ENCODE measurements at places on chromosomes 11 and 22.

- no peak for DNase-seq
Observed at GRCh38 chr22:26744892-26745808, 87.8 kb downstream of the MIAT start.

- no peak for DNase-seq
Observed at GRCh38 chr11:65719871-65720210, 757 bp downstream of the RNASEH2C start.

DNA sequence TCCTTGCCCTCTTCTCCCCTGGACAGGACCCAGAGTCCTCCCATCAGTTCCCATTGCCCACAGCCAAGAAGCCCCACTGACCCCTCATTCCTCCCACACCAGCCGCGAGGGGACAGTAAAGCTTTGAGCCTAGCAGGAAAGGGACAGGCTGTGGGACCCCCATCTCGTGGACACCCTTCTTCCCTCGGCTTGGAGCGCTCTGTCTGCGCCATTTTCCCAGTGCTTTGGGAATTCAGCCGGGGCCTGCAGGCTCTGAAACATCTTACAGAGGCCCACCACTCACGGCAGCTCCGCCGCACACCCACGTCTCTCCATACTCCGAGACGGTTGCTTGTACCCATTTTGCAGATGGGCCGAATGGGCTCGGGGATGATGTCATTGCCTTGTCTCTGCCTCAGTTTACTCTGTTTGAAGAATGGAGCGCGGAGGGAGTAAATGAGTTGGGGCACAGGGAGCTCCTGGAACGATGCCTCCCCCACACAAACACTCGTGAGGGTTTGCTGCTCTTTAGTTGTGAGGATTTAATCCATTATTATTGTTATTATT lies 447.7 kb downstream of the TBC1D22A start:
- DNase-seq, result no peak

DNA sequence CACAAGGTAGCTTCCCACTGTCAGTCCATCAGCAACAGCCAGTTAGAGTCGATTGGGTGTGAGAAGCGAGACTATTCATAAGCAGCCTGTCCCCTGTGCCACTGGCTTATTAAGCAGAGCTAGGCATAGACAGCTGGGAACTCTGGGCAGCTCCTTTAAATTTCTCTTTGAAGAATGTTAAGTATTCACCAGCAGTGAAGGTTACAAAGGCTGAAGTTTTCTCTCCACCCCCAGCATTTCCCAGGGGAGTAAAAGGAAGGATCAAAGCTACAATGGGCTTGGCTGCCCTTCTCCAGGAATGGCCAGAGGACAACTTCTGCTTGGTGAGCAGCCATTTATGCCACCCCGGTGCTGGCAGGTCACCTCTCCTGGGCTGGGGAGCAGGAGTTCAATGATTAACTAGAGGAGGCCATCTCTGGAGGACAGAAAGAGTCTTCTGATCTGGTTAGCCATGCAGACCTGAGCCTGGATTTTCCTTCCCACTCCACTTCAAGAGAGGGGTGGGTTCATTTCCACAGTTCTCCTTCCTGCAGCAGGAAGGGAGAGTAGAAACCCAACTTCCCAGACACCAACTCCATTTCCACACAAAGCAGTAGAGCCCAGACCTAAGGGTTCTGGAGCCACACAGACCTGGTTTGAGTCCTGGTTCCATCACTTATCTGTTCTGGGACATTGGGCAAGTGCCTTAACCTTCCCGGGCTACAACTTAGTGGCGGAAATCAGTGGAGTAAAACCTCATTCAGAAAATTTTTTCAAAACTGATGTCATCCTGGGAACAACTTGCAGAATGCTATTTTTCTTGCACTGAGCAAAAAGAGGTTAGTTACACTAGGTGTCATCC lies 22.6 kb downstream of the POU2AF3 start:
- no peak for DNase-seq

- DNase-seq, result no peak
Observed at GRCh38 chr11:99015634-99016454, 4.9 kb upstream of the CNTN5 start.

GRCh38 chr11:5204787-5205186 lies 4.3 kb upstream of the OR51V1 start:
- no peak for DNase-seq

GRCh38 chr11:26792941-26793340 lies 71.1 kb upstream of the SLC5A12 start:
- no peak for DNase-seq

GRCh38 chr11:16346975-16347374 lies 9.4 kb downstream of the SOX6 start:
- no peak for DNase-seq

- no peak for DNase-seq
Observed at GRCh38 chr11:127632976-127633680, 632.6 kb upstream of the KIRREL3 start.

GRCh38 chr11:2609345-2609744 lies 90.4 kb downstream of the KCNQ1OT1 start:
- no peak for DNase-seq

DNA sequence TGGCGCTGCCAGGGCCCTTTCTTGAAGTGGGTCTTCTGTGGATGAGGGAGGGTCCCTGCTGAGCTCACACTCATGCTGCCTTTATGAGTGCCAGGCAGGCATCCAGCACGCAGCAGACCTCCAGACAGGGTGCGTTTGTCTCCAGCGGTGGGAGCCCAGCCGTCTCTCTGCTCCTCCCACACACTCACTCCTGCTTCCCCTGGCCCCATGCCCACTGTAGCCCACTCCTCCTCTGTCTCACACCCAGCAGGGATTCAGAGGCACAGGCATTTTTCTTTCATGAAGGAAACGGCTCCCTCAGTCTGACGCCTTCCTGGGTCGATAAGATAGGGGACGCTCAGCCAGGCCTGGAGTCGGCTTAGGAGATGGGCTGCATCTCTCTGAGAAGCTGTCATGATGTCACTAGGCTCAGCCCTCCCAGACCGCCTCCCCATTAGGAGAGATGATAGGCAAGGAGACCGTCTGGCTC lies 183.9 kb upstream of the NCAM1 start:
- no peak for DNase-seq

GRCh38 chr11:69161117-69161407 lies 5.3 kb downstream of the SMIM38 start:
- DNase-seq, result no peak

DNA sequence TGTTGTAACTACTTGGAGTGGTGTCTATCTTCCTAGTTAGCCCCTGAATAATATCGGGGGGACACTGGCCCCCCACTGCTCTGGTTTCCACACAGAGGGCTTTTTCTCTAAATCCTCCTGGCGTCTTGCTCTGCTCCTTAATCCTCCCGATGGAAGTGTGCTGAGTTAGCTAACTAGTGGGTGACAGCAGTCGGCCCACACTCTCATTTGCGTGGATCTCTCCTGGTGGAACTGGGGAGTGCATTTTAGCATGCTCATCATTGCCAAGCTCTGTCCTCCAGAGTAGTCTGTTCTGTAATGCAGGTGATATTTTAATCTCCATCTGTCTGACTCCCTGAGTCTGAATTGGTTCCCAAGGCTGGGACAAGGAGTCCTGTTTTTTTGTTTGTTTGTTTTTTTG lies 46.1 kb upstream of the RASSF10 start:
- no peak for DNase-seq

DNA sequence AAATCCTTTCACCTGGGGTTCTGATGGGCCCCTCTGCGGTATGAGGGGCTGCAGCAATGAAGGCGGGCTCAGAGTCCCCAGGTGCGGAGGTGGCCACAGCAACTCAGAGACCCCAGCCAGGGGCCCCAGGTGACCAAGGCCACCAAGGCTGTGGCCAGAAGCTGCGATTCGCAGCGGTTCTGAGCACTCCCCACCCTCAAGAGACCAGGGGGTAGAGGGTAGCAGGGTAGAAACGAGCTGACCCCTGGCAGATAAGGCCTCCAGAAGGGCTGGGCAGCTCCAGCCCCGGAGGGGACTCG lies 948 bp downstream of the TNKS1BP1 start:
- DNase-seq, result no peak

DNA sequence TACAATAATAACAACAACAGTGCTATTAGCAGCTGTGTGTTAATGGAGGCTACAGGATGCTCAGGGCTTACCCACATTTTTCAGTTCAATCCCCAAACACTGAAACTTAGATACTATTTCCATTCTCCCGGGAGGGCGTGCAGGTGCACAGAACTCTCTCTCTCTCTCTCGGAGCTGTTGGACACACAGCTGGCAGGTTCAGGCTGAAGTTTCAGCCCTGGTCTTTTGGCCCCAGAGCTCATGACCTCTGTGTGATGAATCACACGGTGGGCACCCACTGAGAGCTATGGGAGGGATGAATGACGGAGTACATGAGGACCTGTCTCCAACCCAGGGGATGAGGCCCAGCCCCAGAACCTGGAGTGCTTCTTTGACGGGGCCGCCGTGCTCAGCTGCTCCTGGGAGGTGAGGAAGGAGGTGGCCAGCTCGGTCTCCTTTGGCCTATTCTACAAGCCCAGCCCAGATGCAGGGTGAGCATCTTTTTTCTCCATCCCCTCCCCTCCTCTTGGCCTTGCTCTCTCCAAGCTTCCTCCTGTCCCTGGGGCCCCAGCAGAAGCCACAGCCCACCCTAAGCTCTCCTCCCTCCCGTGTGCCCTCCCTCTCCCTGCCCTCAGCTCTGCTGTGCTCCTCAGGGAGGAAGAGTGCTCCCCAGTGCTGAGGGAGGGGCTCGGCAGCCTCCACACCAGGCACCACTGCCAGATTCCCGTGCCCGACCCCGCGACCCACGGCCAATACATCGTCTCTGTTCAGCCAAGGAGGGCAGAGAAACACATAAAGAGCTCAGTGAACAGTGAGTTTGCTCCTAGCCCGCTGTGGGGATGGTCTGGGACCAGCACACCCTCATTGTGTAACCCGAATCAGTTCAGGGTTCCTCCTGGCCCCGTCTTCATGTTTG lies 16.9 kb downstream of the CSF2RB start:
- no peak for DNase-seq

DNA sequence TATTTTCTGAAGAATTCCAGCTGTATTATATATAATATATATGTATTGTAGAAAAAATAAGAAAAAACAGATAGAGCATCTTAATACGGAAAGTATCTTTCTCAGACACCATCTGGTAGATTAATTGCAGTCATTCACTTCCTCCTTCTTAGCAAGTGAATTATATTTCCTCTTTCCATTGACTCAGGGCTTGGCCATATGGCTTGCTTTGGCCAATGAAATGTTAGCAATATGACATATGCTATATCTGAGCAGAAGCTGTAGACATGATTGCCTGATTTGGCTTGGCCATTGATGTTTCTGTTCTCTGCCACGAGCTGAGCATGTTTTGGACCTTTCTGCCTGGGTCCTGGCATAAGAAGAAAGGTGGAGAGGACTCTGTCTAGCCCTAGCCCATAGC lies 34.4 kb upstream of the ZBED5 start:
- no peak for DNase-seq

DNA sequence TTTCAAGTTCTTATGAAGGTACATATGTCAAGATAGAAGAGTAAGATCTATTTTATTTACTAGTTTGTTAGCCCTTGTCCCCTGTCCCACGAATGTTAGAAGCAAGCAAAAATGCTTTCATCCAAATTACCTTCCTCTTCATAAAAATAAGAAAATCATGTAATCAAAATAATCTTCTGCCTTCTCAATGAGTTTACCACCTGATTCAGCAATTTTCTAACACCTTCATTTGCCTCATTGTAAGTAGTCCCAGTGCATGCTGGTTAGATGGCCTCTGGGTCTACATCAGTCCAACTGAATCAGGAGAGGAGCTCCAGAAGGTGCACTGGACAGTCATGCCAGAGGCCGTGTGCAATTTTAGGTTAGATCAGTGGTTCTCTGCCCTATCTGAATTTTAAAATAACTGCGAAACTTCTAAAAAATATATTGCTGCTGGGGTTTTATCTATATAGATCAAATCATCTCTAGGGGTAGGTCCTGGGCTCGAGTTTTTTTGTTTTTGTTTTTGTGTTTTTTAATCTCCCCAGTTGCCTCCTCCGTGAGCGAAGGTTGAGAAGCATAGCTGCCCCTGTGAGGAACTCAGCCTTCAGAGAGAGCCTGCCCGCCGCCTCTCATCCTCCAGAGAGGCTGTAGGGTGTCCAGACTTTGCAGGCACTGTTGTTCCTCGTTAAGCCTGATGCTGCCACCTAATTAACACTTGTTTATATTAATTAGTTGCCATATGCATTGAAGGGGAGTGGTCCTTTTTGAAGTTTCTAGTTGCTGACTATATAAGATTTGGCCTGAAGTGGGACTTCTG lies 32.2 kb downstream of the C22orf31 start:
- DNase-seq, result no peak

DNA sequence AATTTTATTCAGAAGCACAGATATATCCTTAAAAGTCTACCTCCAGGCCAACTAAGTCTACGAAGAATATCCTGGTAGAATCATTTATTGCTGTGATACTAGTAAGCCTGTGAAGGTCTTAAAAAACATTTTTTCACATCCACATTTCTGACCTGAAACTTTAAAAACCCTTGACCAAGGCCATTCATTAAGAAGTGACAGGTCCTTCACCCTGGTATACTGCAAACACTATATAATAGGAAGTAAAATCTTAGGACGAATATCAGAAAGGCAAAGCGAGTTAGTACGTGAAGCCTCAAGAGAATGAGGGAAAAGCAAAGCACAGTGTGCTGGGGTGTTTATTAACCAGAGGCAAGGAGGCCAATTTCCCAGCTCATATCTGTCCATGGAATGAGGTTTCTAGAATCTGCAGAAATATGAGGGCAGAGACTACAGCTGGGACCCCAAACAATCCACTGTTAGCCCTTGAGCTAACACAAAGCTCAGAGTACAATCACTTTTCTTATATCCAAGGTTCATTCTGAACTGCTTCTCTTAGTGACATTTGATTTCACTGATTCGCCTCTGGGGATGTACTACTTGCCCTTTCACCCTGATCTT lies 71.0 kb downstream of the AMBRA1 start:
- no peak for DNase-seq

GRCh38 chr11:127843483-127844396 lies 743.6 kb downstream of the ETS1 start:
- DNase-seq, result peak; percentile 25

- DNase-seq, result no peak
Observed at GRCh38 chr11:122421702-122422101, 233.8 kb upstream of the UBASH3B start.

GRCh38 chr11:13333456-13333957 lies 55.9 kb downstream of the BMAL1 start:
- DNase-seq, result no peak

- DNase-seq, result no peak
Observed at GRCh38 chr11:68424981-68425865, 35.3 kb upstream of the PPP6R3 start.

DNA sequence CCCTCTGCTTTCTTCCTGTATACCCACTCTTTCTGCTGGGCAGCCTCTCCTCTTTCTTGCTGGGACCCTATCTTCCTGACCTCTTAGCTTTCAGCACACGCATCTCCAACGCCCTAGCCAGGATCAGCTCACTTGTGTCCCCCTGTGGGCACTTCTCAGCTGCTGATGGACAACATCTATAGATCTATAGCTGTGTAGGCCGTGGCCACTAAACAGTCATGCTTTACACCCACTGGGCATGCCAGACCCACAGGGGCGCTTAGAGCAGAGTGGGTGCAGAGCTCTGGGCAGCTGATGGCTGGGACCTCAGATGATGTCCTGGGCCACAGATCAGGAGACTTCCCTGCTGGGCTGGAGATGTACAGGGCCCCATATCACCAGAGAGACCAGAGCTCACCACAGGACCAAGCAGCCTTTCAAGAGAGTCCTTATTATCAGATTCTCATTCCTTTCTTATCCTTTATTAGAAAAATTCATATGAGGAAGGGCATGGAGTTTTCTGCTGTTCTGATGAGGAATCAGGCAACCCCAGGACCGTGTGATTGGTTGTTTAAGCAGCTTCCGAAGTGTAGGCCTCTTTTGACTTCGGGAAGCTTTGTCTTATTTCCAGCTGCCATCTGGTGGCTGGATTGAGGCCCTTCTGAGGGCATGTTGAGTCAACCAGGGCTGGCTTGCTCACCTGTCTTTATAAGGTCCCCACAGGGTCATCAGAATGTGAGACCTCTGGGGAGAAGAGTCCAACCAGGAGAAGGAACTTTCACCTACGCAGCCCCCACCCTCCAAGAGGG lies 60.5 kb downstream of the OSBP2 start:
- peak; percentile 47 for DNase-seq

Data from stimulated activated CD4-positive, alpha-beta T cell treated with anti-CD3 and anti-CD28 coated beads, Interleukin-4, amount 100 ng/mL, for 4 hours (primary cell).